ENCODE measurements at places on chromosomes 12 and 14.

GRCh38 chr12:124194264-124194892, 100.5 kb upstream of the RFLNA start:
- no peak for DNase-seq

DNA sequence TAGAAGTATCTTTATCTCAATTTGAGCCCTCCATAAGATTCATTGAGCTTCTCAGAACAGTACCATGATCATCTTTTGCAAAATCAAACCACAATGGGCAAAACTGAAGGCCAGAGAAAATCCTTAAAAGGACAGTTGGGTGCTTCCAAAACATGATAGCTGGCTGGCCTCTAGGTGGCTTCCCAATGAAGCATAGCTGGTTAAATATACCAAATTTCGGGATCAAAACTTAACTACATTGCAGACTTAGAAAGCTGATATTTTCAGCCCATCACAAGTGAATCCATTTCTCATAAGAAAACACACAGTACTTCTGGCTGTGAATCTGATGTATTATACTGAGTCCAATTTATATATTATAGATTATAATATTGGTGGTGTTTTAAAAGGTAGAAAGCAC, 15.3 kb upstream of the PIK3C2G start:
- DNase-seq = no peak

DNA sequence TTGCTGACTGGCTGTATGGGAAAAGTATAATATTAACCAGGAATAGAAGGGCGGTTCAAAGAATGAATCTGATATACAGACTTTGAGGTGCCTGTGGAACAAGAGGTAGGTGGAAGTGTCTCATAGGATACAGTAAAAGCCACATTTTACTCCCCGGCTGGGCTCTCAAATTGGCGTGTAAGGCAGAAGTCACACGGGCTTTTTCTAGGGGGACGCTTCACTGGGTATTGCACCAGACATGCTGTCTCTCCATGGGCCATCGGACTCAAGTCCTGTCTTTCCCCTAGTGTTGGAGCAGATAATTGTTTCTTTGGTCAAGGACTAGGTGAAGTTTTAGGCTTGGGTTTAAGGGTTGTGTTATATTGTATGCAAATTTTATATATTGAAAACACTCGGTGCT, 9.1 kb downstream of the TMCC3 start:
- DNase-seq = no peak

- DNase-seq = no peak
Measured at GRCh38 chr12:12560587-12561370, 1.9 kb downstream of the DUSP16 start.

GRCh38 chr14:92945959-92946846, 23.3 kb downstream of the CHGA start:
- peak; percentile 84 for DNase-seq

GRCh38 chr12:214003-214741, at the start of gene SLC6A12:
SLC6A12 (minus strand) TSS chr12:214157; CDS start chr12:209986, 4,171 bp downstream.
- DNase-seq = no peak

DNA sequence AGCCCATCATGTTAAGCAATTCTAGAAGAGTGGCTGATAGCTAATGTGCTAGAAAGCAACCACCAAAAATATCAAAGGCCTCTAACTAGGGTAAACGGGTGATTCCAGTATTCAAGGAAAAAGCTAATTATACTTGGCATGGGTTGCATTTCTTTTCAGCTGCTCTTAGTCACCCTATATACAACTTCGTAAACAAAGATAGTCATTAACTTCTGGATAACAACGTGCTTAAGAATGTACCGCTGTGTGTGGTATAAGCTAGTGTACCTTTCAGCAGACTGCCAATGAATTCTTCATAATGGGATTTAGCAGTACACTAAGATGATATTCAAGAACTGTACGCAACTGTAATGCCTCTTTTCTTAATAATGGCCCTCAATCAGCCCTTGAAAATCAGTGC, 42.2 kb upstream of the SLC6A13 start:
- DNase-seq = no peak

DNA sequence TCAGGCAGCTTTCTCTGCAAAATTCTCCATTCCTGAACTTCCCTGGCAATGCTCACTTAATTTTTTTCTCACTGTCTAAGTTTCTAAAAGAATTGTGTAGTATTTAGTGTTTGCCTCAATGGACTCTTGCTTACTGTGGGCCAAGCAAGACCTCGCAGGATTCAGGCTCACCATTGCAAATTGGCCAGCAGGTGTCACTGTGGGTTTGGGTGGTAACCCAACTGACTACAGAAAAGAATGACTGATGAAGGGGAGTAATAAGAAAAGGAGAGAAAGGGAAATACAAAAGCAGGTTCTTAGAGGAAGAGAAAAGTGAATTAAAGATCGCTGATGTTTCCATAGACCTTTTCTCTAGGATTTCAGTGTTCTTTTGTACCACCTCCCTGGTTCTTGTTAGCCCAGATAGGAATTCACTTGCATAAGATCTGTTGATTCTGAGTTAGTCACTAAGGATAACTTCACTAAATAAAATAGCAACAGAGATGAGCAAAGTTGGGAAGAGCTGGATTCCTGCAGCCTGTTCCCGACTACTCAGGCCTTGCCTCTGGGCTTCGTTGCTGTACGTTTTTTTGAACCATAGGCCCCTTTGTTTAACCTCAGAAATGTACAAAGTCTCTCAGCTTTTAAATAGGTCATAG, 386.5 kb upstream of the DDHD1 start:
- peak; percentile 73 for DNase-seq
